ENCODE measurements at places on chromosomes 5 and 9.
A peak's percentile ranks its signal among the peaks of the same experiment; 100 is the strongest.

DNA sequence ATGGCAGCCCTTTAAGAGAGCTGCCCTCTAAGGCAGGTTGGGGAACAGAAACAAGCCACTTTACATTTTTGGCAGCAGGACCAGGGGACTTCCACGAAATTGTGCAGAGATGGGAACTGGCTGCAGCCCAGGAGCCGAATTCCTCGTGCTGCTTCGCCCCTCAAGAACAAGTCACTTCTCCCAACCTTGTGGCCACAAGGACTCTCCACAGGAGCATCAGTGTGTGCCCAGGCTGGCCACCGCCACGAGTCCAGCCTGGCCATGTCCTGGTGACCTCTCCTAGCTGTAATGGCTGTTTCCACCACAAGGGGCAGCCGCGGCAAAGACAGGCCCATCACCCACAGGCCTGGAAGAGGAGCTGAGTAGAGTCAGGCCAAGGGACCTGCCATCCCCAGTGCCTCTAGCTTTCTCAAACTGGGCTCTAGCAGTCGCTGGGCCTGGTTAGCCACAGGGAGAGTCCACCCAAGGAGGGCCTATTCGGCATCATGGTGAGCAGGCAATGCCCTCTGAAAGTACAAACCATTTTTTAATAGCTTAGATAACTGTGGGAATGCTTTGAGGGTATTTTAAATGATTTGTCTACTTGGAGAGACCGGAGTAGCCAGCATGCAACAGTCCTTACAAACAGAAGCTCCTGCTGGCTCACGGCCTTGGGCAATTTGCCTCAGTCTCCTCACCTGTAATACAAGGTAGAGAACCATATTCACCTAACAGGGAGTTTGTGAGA, 129.0 kb downstream of the COL23A1 start:
- peak; percentile 49 for DNase-seq

DNA sequence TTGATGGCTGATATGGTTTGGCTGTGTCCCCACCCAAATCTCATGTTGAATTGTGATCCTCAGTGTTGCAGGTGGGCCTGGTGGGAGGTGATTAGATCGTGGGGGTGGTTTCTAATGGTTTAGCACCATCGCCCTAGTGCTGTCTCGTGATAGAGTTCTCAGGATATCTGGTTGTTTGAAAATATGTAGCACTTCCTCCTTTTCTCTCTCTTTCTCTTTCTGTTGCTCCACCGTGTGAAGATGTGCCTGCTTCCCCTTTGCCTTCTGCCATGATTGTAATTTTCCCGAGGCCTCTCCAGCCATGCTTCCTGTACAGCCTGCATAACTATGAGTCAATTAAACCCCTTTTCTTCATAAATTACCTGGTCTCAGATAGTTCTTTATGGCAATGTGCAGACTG, 111.6 kb downstream of the SREK1 start:
- DNase-seq: no peak

DNA sequence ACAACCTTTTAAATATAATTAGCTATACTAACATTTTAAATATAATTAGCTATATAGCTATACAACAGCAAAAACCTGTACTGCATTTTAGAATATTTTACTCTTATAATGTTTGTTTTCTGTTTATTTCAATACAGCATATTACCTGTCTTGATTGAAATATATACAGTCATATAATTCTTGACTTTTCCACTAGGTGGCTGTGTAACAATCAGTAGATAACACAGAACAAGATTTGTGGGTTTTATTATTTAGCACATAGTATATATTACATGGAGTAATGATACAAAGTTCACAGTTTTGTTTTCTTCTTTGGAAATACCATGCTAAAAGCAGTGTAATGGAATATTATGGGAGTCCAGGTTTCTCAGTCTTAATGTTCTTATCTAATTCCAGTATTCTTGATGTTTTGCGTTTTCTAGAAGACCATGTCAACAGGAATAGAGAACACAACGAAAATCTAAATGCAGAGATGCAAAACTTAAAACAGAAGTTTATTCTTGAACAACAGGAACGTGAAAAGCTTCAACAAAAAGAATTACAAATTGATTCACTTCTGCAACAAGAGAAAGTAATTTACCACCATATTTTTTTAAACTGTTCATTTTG, 13.3 kb downstream of the HMMR start:
- no peak for DNase-seq

GRCh38 chr9:105178076-105178475, 66.4 kb upstream of the SLC44A1 start:
- DNase-seq: no peak

GRCh38 chr9:20479419-20480155, 142.7 kb downstream of the MLLT3 start:
- DNase-seq: no peak
